SHP77 treated with DMSO at 0.1 percent for 48 hours (cell line): ENCODE measurements at places on chromosomes 12 and 14.

DNA sequence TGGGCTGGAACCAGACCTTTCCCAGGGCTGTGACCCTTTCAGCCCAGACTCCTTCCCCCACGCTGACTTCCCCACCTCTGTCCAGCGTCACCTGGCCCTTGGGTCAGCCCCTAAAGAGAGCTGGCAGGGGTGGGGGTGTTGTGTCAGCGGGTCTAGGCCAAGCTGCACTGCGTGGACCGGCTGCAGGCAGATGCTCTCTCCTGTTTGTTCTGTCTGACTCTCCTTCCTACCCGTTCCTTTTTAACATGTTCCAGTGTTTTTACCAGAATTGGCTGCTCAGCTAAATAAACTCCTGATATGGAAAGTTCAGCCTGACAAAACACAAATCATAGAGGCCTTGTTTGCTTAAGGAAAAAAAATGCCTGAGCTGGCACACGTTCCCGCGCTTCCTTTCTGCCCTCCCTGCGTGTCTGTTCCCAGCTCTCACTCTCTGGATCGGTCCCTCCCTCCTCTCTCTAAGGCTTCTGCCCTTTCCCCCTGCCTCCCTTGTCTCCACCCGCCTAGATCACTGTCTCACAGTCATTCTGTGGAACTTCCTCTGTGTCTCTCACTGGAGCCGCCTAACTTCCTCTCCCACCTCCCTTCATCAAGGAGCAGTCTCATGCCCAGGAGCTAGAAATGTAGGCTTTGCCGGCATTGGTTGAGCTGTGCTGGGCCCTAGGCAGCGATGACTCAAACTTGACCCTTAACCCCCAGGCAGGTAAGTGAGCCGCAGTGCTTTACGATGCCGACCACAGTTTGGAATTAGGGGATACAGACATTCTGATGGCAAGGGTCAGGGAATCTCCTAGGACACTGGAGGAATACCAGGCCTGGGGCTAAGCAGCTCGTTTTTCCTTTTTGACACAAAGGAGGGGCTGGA lies 15.5 kb upstream of the MLXIP start:
- DNase-seq = peak; percentile 78

DNA sequence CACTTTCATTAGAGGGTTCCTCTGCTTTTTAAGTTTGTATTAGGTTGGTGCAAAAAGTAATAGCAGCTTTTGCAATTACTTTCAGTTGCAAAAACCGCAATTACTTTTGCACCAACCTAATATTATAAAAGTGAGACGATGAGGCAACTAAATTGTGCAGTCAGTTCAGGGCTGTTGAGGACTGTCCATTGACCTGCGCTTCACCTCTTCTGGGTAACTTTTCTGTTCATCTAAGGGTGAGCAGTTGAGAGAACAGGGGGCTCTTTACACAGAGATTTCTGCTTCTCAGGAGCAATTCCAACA lies 191.3 kb downstream of the AACS start:
- no peak for DNase-seq

- no peak for DNase-seq
Observed at GRCh38 chr12:75954041-75954440, 77.5 kb downstream of the PHLDA1 start.

DNA sequence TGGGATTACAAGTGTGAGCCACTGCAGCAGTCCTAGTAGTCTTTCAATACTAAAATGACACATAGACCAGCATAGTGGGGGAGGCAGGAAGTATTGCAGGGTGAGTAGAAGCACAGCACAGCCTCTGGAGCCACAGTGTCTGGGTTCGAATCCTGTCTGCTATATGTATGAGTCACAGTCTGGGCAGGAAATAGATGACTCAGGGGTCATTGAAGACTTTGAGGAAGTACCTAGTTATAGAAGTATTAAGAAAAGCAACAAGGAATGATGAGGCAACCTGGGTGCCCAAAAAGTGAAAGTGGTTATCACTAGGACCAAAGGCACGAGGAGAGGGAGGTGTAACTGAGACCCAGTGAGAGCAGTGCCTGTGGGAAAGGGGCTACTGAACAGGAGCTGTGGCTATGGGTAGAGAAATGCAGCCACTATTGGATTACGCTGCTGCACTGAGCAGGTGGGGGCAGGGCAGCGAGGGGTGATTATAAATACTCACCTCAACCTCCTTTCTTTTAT lies 124.0 kb downstream of the PDE3A start:
- DNase-seq = no peak

- DNase-seq = no peak
Observed at GRCh38 chr14:60565211-60565610, 56.3 kb downstream of the SIX6 start.

DNA sequence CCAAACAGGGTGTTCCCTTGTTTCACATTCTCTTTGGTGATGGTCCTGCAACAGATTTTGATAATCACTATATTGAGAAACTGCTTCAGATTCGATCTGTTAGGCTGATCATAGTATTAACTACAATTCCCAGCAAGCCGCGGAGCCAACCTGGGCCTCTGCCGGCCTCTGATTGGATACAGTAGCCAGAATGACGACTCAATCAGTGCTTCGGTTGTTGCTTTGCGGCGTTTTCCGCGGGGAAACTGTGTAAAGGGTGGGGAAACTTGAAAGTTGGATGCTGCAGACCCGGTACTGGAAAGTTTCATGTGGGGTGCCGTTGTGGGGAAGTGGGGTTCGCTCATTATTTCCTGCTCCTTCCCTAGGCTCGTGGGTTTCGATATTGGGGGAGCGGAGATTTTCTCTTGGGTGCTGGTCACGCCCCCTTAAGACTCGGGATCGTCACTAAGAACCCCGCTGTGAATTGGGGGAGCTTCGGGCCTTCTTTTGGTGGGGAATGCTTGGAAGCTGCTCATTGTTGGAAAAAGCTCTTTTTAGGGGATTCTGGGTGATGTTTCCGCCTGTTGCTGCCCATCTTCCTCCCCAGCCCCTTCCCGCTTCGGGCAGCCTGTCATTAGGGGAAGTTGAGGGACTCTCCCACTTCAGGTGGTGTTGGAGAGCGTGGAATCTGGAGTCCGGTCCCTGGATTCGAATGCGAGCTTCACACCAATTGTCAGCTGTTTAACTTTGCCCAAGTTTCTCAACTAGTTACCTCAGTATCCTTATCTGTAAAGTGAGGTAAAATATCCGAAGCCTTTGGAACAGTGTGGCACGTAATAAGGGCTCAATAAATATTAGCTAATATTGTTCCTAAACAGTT lies at the start of gene RAD51B:
Gene RAD51B (plus strand): TSS at position 217 of the 859 bp plus-strand sequence.
- peak; percentile 31 for DNase-seq

DNA sequence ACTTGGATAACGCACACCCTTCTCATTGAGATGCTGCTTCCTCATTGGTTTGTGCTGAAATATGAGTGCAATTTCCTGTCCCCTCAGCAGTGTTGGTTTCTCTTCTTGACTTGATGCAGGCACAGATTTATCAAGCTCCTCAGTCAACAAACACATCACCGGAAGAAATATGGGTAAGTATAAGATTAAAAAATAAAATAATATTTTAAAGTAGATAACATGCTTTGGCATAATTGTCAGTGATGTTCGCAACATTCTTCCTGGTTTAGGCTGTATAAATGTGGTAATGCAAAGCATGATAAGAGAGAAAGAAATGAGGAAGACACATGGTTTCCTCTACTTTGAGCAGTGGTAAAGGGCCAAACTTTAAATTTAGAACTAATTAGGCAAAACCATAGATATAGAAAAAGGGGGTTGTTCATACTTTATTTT lies at the start of gene GPR65:
Gene GPR65 (plus strand): TSS at position 86 of the 432 bp plus-strand sequence. CDS start 5,713 bp downstream, outside the sequence.
- no peak for DNase-seq

- DNase-seq = no peak
Observed at GRCh38 chr14:74546416-74546815, 52.9 kb downstream of the ISCA2 start.

GRCh38 chr12:71760471-71760870 lies 5.8 kb downstream of the RAB21 start:
- no peak for DNase-seq

GRCh38 chr12:94648578-94648977 lies 1.8 kb downstream of the TMCC3 start:
- DNase-seq = no peak

GRCh38 chr12:51897181-51897580 lies 9.3 kb downstream of the ANKRD33 start:
- no peak for DNase-seq

- DNase-seq = no peak
Observed at GRCh38 chr12:105906561-105906960, 232.2 kb downstream of the NUAK1 start.

DNA sequence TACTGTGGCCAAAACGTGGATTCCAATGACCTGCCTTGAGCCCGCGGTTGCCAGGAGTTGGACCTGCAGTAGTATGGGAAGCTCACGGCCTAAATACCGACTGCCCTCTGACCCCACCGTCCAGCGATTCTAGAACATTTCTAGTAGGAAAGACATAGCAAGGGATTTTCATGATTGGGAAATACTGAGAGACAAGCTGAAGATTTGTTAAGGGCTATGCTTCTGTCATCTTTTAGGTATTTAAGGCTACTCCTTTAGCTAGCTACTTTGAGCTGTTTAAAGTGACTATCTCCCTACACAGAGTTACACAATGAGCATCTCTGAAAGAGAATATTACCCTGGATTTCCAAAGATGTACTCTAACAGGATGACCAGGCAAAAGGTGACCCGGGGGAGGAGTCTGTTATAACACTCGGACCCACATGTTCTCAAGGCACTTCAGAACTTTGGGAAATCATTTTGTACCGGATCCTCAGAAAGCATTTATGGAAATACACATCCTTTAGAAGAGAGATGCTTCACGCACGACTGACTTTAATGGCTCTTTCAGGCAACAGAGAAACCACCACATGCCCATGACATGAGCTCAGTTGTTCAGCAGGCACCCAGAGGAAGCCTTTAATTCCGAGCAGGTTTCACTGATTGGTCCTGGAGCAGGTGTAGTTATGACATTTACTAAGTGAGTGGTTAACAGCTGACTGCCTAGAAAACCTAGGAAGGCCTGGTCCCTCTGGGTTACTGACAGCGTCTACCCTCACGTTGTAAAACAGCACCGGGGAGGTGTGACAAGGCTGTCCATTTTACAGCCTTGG lies 4.2 kb downstream of the BAG5 start:
- DNase-seq = no peak

- no peak for DNase-seq
Observed at GRCh38 chr14:92236243-92236900, 86.6 kb upstream of the SLC24A4 start.

- no peak for DNase-seq
Observed at GRCh38 chr12:105733579-105733978, 403.1 kb downstream of the C12orf75 start.

GRCh38 chr12:88339966-88340365 lies 197.9 kb downstream of the TMTC3 start:
- DNase-seq = no peak

DNA sequence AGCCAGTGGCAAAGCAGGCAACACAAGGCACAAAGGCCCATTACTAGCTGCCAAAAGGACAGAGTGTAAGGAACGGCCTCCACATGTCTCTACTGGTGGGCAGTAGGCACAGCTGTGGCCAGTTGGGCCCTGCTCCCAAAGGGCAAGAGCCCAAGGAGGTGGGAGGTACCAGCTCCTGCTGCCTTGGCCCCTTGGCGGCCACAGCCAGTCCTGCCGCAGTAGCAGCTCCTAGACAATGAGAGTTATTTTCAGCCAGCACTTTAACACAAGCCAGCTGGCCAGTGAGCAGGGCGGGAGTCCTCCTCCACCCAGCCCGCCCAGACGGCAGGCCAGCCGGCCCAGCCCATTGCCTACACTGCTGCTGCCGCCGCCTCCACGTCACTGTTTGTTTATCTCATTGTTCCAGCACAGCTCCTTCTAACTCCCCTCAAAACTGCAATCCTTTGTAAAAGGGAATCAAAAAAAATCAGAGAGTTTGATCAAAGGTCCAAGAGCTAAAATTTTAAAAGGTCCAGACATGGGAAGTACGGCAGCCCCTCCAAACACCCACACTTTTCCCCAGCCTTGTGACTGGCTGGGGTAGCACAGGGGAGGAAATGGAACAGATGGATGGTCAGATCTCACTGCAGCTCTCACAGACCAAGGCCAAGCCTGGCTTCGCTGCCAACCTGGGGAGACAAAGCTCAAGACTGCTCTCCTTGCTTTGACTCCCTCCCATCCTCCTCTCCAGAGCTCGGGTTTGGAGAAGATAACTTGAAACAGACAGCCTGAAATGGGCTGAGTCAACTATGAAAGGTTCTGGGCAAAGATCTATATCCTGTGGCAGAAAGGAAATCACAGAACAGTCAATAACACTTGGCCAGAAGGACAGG lies 33.5 kb downstream of the FMNL3 start:
- peak; percentile 59 for DNase-seq

DNA sequence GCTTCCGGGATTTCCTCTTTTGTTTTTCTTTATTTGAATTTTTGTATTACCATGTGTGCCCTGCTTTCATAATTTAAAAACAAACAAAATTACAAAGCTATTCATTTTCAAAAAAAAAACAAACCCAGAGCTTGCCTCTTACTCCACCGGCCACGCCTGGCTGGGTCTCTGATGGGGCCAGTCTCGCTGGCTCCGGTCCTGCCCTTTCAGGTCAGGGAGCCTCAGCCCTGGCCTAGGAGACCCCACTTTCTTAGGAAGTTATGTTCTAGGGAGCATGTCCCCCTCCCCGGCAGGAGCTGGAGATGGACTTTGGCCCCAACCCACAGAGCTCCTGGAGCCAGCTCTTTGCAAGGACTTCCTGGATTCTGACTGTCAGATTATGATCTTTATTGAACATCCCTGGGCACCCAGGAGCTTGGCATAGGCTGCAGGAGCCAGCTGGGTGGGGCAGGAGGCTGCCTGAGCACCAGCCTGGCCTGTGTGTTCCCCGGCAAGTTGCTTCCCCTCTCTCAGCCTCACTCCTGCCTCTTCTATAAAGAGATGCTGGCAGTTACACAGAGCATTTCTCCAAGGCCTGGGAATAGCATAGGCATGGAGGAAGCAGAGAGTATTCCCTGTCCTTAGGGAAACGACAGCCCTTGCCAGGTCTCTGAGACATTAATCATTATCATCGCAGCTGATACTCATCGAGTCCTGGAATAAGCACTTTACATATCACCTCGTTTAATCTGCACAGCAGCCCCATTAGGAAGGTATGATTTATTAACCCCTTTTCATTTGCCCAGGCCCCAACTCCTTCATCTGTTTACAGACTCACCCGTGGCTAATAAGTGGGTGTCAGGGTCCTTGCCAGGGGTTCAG lies 3.5 kb downstream of the DEGS2 start:
- no peak for DNase-seq

DNA sequence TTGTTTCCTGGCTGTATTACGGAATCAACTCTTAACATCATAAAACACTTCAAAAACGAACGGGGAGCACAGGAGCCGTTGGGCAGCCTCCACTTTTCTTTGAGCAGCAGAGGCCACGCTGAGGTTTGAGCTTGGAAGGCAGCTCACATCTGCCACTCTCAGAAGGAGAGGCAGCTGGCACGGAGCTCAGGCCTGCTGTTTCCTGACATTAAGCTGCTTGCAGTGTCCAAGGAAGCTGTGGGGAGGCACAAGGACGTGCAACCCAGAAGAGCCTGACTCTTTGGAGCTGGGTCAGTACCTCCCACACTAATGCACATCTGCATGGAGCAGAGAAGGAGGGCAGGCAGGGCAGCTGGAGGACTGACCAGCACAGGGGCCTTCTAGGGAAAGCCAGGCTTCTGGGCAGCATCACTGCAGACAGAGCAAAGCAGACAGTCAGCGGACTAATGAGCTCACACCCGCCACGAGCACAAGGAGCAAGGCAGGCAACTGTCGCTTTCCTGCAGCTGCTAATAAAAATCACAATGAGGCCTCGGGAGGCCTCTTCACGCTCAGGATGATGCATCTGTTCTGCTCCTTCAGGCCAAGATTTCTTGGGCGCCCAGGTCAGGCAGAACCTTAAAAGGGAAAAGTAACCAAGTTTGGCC lies 211.1 kb downstream of the GLT1D1 start:
- DNase-seq = no peak
